Cardiac muscle cell (in vitro differentiated cells and primary cell): ENCODE measurements at places on chromosomes 6 and 20. TPM values are rescaled to one million over a fixed set of nuclear protein-coding genes. Genes with fewer than 3 reads are reported as not detected.

DNA sequence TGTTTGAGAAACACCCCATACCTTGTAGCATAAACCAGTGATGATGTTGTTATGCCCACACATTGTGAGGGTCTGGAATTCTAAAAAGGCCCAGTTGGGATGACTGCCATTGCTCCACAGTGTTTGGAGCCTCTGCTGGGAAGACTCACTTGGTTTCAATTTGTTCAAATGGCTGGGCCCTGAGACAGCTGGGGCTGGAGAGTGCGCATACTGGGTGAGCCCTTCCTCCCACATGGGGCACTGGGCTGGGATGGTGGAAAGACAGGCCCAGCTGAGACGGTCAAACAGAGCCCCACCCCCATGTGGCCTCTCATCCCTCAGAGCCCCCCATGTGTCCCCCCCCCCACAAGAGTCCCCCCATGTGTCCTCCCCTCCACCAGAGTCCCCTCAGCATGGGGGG, 20.3 kb upstream of the RNASET2 start:
- H3K27me3 ChIP-seq: no peaks in the 10 kb centered on the region
- H3K27ac ChIP-seq: no peak overlapping the region
- no peak for DNase-seq
- H3K4me1 ChIP-seq: no peaks in the 10 kb centered on the region

Gene SLC22A2
- 0.18 TPM in 1 of 2 replicates, not detected in the other for total RNA-seq

GRCh38 chr20:706366-706885, 30.8 kb upstream of the SCRT2 start:
- H3K27ac ChIP-seq: no peak overlapping the region
- no peak for DNase-seq
- no peaks in the 10 kb centered on the region for H3K36me3 ChIP-seq
- no peaks in the 10 kb centered on the region for H3K4me1 ChIP-seq
- H3K4me3 ChIP-seq: no peak overlapping the region
- H3K27me3 ChIP-seq: no peaks in the 10 kb centered on the region

DNA sequence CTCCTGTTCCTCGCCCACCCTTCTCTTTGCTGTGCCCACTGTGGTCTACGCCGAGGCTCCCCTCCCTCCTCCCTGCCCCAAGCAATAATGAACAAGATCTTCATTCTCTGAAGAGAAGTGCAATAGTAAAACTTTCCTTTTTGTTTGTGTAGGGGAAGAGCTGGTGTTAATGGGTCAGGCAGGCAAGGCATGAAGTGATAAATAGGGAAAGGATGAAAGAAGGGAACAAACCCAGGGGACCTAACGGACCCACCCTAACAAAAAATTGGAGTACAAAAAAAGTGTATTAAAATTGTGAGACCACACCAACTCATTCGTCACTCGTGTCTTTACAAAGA, 66.9 kb downstream of the ZBTB2 start:
- no peaks in the 10 kb centered on the region for H3K27me3 ChIP-seq
- no peak for DNase-seq
- no peak overlapping the region for H3K4me3 ChIP-seq
- H3K27ac ChIP-seq: no peak overlapping the region
- H3K36me3 ChIP-seq: no peaks in the 10 kb centered on the region

Gene ADGRF5
- total RNA-seq: 0.12 TPM in 1 of 2 replicates, not detected in the other

DNA sequence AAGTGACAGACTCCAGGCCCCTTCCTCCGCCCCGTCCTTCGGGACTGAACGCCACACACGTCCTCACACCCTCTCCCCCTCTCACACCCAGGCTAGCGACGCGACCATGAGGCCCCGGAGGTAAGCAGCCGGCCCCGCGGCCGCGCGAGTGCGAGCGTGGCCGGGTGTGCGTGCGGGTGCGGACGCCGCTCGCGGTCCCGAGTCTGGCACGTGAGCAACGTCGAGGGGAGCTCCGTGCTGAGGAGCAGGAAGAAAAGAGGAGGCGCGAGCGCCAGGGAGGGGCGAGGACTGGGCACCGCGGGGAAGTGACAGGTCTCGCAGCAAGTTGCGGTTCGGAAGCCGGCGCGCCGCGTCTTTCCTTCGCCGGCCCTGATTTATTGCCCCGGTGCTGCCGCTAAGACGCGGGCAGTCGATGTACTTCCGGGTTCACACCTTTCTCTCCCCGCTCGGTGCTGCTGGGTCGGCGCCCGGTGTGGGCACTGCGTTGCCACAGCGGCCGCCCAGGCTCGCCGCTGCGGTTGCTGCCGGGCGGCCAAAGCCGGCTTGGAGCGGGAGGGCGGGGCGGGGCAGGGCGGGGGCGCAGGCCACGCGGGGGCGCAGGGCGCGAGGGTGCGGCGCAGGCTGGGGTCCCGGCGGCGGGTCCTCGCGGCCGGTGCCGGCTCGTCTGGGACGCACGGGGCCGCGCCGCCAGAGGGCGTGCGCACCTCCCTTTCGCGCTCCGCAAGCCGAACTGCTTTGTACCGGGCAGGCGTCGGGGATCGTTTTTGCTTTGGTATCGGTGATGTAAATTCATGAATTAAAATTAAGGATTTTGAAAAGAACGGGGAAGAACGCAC, 15.8 kb upstream of the LIN28B start:
- no peaks in the 10 kb centered on the region for H3K36me3 ChIP-seq
- peak overlapping the region; percentile 70 for H3K4me3 ChIP-seq
- no peaks in the 10 kb centered on the region for H3K27me3 ChIP-seq
- peak overlapping the region; percentile 72 for H3K27ac ChIP-seq
- DNase-seq: peak; percentile 88

DNA sequence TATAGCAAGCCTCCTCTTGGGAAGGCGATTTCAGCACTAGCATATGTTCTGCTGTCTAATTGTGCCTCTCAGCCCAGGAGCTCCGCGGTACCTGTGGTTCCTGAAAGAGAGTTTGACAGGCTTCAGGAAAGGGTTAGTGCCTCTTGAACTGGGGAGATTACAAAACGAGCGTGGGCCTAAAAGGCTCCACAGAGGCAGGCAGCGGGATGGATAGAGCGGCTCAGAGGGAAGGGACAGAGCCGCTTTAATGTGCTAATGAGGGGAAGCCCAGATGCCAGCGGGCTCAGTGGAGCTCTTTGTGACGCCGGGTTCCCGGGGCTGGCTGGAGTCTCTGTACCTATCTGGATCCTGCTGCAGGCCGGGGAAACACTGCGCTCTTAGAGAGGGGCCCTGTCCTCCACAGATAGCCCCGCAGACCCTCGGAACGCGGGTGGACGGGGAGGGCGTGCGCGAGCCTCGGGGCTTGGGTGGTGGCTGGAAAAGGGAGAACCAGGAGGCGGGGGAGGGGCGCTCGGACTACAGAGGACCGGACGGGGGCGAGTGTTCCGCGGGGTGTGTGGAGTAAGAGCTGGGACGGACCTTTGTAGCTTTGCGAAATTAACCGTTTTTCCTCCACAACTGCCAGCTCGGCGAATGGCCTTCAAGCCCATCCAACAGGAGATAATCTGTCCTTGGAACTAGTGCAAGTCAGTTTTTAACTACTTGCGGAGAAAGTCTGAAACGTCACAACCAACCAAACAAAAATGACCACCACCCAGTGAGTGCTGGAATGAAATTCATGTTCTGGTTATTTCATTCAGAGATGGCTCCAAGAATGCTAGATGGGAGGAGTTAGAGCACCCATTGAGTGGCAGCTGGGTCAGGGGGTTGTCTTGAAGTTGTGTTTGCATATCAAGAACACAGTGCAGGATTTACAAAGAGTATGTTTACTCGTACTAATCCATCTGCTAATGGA, 13.0 kb downstream of the SLC35F1 start:
- no peaks in the 10 kb centered on the region for H3K36me3 ChIP-seq
- DNase-seq: peak; percentile 80
- H3K27ac ChIP-seq: peak overlapping the region; percentile 75
- no peaks in the 10 kb centered on the region for H3K27me3 ChIP-seq
